ENCODE measurements at places on chromosomes 7 and 10.

- DNase-seq: no peak
These were observed 54.0 kb upstream of the KCNIP2 start for GRCh38 chr10:101897633-101898032.

GRCh38 chr7:105652359-105652993, 71.2 kb upstream of the EFCAB10 start:
- DNase-seq: peak; percentile 25

DNA sequence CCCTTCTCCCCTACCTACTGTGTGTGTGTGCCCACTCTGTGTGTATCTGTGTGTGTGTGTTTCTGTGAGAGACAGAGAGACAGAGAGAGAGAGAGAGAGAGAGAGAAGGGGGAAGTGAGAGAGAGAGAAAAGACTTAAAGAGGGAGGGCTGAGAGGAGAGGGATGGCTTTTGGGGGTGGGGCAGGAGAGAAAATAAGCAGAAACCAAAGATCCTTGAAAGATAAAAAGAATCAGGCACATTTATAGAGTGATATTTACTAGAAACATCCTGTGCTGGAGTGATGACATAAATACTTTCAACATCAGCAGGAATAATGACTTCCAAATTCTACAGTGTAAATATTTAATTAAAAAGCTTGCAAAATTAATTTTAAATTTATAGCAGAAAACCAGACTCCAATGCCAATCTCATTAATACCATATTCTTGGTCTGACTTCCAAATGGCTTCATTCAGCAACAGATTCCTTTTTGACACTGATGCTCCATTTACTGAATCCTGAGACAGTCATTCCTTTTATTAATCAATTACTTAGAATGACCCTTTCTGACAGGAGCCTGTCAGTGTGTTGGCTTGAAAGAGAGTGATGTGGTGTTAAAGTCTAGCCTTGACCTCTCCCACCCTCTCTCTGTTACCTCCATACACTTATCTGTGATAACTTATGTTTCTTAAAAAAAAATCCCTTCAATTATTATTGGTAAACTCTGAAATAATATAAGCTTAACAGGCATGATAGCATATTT, 41.7 kb upstream of the WNT2 start:
- no peak for DNase-seq

- no peak for DNase-seq
These were observed 123.2 kb upstream of the PARD3 start for GRCh38 chr10:34938399-34938670.

GRCh38 chr10:100349672-100350071, 2.6 kb downstream of the SCD start:
- DNase-seq: no peak

- DNase-seq: no peak
These were observed 3.1 kb upstream of the ARID5B start for GRCh38 chr10:61898435-61898778.

- DNase-seq: no peak
These were observed 78.7 kb downstream of the MYOF start for GRCh38 chr10:93403152-93404047.

DNA sequence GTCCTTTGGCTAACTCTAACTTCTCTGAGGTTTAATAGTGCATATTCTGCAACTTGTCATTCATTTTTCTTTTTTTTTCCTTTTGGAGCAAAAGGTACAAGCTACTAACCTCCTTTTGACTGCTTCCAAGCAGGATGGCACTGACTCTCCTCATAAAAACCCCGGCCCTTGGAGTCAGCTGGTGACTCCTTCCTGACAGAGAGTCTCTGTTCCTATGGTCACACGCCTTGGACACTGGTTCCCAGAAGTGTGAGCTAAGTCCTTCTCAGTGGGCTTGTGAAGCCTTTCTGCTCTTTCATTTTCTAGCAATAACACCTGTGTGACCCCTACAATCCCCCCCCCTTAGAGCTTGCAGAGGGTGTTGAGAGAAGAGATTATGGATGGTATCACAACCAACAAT, 21.7 kb downstream of the DOCK4 start:
- DNase-seq: no peak

GRCh38 chr10:137606-138005, 2.4 kb downstream of the ZMYND11 start:
- DNase-seq: no peak

DNA sequence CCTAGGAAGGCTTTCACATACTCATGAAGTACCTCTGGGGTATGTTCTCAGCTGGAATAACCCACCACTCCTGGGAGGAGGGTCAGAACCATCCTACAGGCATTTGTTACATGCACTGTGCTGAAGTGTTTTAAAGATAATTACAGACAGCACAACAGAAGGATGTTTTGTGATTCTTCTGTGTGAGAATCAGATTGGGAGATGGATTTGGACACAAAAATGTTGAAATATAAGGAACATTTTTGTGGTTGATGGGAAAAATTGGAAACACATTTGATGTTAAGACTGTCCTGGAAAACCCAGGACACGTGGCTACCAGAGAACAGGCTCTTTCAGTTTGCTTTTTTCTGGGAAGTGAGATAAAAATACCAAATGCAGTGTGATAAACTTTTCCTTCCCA, 61.4 kb downstream of the BICC1 start:
- no peak for DNase-seq

DNA sequence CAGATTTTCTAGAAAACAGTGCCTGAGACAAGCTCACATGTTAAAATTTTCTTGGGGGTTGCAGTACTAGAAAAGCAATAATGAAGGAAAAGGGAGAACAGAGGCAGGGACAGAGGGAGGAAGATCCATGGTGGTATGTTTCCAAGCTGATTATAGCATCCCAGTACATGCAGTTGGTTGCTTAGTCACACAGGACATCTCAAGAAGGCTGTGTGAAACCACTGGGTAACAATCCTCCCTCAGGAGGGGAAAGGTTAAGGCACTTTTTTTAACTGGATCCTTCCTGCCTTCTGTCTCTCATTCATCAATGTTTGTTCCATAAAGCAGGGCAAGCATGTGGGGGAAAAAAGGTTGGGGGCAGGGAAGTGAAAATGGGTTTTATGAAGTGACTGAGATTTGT, 6.1 kb upstream of the IMMP2L start:
- DNase-seq: no peak

GRCh38 chr10:79292891-79293746, 54.1 kb upstream of the PPIF start:
- DNase-seq: no peak

- no peak for DNase-seq
These were observed 11.2 kb downstream of the HACD1 start for GRCh38 chr10:17605936-17606335.

- DNase-seq: no peak
These were observed 66.6 kb upstream of the MGMT start for GRCh38 chr10:129400426-129400825.

GRCh38 chr10:35324196-35324595, 12.1 kb upstream of the CCNY start:
- no peak for DNase-seq

GRCh38 chr10:76882245-76882644, 755.4 kb downstream of the KCNMA1 start:
- DNase-seq: no peak

GRCh38 chr10:16944402-16944801, 127.2 kb upstream of the RSU1 start:
- DNase-seq: no peak

- no peak for DNase-seq
These were observed 37.3 kb upstream of the ADAM12 start for GRCh38 chr10:126425489-126426065.

GRCh38 chr7:99949645-99950228, 20.3 kb upstream of the GJC3 start:
- DNase-seq: no peak

DNA sequence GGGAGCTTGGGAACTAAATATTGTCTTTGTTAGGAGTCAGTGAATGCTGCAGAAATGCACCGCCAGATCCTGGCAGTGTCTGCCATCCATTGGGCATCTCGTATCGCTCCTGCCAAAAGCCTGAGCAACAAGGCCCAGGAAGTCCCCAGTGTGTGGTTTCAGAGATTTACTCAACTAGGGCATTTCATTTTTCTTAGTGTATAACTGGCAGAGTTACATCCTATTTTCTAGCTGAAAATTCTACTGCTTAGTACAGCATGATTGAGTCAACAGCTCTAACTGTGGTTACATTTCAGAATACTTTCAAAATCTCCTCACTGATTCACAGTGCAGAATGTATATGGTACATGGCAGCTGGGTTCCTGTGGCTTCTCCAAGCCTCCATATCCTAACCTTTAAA, 95.8 kb upstream of the CREB5 start:
- no peak for DNase-seq

DNA sequence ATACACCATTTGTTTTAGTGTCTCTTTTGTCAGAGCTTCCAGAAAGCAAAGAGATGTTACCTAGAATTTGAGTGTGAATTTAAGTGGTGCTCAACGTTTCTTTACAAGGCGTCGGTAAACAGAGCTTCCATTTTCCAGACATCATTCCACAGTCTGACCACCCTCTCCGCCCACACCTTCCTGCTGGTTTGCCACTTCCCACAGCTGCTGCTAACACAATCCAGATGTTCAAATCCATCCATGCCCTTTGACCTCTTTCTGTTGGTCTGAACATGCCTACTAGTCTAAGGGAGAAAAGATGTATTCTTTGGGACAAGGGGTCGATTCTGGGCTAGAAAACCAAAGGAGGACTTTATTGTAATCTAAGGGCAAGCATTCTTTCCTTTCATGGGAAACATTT, 86.1 kb downstream of the FAM107B start:
- DNase-seq: no peak

DNA sequence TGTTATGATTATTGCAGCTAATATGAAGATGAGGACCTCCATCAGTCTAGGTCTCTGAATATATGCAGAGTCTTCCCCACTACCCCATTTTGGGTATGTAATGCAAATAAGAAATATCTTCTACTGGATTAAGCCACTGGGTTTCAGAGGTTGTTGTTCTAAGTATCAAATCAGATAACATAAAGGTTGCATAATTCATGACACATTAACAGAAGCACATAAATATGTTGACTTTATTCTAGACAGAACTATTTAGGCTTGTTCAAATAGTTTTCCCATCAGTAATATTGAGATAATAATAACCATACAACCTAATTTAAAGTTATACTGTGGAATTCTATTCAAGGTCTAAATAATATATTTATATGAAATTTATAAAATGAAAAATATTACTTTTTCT, 157.1 kb downstream of the ETV1 start:
- DNase-seq: no peak

- no peak for DNase-seq
These were observed 284.4 kb upstream of the IGFBP3 start for GRCh38 chr7:46205478-46205877.

GRCh38 chr10:95628786-95629185, 27.7 kb downstream of the ALDH18A1 start:
- no peak for DNase-seq

- no peak for DNase-seq
These were observed 6.0 kb downstream of the CCNJ start for GRCh38 chr10:96049340-96049739.

GRCh38 chr7:87833130-87833529, 43.0 kb downstream of the SLC25A40 start:
- DNase-seq: no peak

- DNase-seq: no peak
These were observed 102.4 kb downstream of the KAT6B start for GRCh38 chr10:74928742-74929191.

DNA sequence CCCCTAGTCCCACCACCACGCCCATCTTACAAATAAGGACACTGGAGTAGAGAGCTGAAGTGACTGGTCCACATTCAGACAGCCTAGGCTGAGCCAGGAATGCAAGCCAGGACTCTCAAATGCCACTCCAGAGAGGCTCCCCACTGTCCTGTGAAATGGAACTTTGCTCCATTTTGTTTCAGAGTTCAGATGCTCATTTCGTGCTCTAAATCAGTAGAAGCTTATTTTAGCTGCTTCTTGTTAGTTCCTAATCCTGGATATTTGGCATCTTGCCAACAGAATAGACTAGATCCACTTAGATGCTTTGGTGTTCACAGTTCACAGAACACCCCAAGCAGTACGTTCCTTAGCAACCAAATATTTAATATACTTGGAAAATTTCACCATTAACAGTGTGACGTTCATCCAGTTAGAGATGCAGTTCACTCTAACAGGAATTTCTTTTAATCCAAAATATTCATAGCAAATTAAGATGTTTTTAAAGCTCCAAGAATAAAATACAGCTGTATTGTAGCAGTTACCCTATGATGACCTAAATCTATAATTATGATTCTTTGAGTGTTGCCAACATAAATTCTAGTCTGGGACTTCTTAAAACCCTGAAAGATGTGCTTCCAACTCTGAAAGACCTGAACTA, 7.3 kb downstream of the MMP21 start:
- DNase-seq: no peak

DNA sequence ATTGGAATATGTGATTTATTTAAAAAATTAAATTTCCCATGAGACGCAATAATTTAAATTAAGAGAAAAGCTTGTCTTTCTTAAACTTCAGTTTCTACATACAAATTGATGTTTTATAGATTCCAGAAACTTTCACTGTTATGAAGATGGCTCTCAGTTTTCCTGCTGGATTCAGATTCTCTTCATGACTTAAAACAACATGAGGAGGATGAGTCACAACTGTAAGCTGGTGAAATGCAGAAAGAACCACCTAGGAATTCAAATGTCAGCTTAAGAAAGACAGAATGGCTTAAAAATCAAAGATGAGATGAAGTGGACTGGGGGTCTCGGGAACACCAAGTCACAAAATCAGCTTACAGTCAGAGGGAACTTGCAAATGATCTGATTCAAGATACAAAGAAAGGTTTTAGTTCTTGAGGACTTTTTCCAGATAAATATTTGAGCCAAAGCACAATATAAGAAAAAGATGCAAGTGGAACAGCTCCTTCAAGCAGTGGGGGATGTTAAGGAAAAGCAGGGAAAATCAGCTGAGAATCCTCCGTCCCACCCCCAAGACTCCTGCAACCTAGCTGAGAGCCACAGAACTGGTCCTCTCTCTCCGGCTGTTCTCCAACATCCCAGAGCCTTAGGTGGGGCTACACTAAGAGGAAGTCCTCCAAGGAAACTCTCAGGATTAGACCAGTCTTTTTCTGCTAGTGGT, 279.8 kb downstream of the KCNMA1 start:
- DNase-seq: no peak

- DNase-seq: no peak
These were observed 382.0 kb upstream of the STEAP1 start for GRCh38 chr7:89772276-89772675.

DNA sequence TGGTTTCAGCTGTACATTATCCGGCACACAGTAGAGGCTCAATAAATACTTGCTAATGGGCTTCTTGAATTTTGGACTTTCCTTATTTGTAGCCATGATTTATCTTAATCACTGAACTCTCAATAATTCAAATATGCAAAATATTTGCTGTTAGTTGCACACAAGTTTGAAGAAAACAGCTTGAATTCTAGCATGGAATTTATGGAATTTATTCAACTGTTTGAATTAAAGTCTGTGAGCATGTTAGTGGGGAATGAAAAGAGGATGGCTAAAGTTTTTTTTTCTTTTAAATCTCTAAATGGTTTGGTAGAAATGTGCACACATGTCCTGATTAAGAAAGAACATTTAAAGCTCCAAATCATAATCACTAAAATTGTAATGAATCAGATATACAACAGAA, 42.5 kb downstream of the SIRT1 start:
- no peak for DNase-seq
